ENCODE measurements at places on chromosomes 2 and 18.

DNA sequence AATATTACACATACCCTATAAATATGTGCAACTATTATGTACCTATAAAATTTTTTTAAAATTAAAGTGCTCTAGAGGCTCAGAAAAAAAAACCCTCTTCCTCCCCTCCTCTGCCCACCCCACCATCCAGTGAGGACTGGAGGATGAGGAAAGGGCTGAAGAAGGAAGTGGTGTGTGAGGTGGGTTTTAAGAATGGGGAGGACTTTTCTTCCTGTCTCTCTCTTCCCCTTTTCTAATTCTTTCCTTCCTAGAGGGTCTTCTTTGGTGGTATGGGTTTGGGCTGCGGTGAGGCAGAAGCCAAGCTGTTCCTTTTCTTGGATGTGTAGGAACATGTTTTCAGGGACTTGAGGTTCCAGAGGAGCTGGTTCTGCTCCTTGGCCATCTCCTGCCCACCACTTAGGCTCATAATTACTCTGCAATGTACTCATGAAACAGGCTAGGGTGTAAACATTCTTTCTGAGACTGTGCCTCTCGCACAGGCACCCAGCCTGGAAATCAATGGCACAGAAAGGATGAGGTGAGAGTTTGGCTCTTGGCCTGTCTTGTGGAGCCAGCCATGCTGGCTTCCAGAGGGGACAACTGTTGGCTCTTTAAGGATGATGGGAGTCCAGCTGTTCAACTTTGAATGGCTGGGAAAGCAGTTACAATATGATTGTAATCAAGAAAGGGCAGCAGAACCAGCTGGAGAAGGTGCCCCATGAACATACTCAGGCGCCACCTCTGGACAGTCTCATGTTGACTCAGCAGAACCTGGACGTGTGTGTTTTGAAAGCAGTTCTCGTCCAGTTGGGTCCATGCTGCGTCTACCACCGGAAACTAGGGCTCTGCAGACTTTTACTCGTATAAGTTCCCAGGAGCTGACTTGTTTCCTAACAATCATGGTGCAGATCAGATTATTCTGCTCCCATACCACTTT is 38.3 kb downstream of the IL1RL2 start:
- DNase-seq: no peak

- no peak for DNase-seq
These were observed 33.2 kb upstream of the CCDC88A start for GRCh38 chr2:55452879-55453278.

DNA sequence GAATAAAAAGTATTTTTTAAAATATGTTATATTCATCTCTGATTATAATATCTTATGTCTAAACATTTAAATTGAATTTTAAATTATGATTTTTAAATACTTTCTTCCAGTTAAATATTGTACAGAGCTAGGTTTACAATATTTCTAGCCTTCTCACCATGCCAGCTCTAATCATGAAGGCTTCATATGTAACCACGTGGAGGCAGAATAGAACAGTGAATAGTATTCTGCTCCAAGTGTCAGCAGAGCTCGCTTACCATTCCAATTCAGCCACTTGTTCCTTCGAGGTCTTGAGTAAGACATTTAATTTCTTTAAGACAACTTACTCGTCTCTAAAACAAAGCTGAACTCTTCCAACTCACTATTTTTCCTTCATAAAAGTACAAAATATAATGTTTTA is 871.8 kb downstream of the SUCLG1 start:
- DNase-seq: no peak

GRCh38 chr2:25740810-25741381 is 67.5 kb upstream of the DTNB start:
- no peak for DNase-seq

- DNase-seq: no peak
These were observed 9.8 kb downstream of the BOLA3 start for GRCh38 chr2:74137651-74138599.

DNA sequence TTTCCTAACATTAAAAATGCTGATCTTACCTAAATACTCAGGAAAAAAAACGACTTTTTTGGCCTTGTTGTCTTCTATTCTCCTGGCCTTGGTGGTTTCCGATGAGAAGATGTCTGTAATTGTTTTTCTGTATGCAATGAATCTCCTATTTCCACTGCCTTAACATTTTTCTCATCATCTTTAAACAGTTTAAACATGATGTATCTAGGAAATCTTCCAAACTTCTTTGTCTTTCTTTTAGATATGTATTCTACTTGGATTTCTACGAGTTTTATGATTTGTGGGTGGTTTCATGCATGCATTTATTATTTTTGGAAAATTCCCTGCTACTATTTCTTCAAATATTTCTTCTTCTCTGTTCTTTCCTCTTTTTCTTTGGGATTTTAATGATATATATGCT is 288.6 kb upstream of the GYPC start:
- no peak for DNase-seq

DNA sequence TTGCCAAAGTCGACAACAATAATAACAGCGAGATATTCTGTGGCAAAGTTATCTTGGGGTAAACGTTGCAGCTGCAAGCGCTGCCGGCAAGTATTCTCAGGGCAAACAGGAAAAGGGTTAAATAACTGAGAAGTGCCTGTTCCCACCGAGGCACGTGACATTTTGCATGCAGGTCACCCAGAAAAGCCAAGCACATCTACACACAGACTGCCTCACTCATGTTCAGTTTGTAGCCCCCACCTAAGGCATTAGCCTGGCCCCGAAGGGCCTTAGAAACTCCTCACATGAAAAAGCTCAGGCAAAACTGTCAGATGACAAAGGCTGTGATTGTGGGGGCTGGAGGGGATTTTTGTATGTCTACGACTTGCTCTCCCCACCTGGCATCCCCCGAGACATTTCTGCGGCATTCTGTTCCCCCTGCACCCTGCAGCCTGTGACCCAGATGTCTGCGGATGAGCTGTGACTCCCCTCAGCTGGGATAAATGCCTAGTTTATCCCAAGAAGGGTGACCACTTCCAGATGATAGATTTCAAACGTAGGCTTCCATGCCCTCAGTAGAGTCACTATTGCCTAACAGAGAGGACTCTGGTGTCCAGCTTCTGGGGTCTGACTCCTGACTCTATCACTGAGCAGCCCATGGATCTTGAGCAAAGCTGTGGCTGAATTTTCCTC is 215.2 kb upstream of the SIX2 start:
- DNase-seq: no peak
